ENCODE measurements at places on chromosomes 1 and 21.

GRCh38 chr1:40353082-40353481 is 20.4 kb upstream of the SMAP2 start:
- DNase-seq = no peak

GRCh38 chr1:241485145-241485544 is 34.4 kb downstream of the FH start:
- no peak for DNase-seq

- no peak for DNase-seq
Observed at GRCh38 chr1:37605806-37606474, 10.2 kb upstream of the GNL2 start.

- no peak for DNase-seq
Observed at GRCh38 chr1:109395602-109396512, 1.9 kb downstream of the SORT1 start.

DNA sequence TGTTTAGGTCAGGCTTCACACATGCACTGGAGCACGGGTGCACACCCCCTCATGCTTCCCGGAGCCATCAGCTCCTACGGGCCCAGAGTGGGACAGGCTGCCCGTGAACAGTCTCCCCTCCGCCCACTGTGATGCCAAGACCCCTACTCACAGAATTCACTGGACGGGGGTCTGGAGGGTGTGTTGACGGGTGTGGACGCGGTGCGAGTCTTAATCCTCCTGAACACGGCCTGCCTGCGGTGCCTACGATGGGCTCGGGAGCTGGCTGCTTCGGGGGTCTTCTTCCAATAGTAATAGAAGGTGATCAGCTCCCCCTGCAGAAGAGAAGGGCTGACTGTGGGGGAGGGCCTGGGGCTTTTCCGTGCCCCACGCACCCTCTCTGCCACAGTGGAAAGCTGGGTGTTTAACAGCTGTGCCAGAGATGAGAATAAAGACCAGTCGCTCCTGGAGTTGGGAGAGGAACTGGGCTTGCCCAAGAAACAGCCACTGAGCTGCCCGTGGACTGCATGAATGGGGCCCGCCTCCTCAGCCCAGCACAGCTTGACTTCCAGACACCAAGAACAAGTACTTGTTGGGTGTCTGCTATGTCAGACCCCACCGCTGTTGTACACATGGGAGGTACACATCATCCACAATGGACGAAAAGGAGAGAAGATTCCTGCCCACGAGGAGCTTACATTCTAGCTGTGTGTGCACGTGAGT is 47.9 kb downstream of the SLC45A1 start:
- DNase-seq = no peak

- DNase-seq = no peak
Observed at GRCh38 chr1:2049225-2049717, 940 bp upstream of the PRKCZ start.

DNA sequence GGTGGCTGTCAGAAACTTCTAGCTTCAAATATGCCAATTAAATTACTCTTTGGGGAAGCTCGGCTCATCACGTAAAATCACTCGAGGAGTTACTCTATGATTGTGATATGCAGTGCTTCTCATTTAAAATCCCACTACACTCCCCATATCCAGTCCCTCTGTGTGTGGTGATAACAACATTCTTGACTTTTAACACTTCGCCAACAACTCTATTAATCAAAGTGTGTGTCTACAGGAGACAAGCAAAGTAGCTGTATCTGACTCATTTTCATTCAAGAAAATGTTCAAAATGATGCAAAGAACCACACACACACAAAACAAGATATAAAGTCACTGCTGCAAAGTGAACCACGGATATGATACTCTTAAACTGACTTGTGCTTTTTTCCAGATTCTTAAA is 341.3 kb downstream of the DSCAM start:
- DNase-seq = no peak

Data from H54 (cell line).